ENCODE measurements at places on chromosomes 5 and 9.
A peak's percentile ranks its signal among the peaks of the same experiment; 100 is the strongest.

DNA sequence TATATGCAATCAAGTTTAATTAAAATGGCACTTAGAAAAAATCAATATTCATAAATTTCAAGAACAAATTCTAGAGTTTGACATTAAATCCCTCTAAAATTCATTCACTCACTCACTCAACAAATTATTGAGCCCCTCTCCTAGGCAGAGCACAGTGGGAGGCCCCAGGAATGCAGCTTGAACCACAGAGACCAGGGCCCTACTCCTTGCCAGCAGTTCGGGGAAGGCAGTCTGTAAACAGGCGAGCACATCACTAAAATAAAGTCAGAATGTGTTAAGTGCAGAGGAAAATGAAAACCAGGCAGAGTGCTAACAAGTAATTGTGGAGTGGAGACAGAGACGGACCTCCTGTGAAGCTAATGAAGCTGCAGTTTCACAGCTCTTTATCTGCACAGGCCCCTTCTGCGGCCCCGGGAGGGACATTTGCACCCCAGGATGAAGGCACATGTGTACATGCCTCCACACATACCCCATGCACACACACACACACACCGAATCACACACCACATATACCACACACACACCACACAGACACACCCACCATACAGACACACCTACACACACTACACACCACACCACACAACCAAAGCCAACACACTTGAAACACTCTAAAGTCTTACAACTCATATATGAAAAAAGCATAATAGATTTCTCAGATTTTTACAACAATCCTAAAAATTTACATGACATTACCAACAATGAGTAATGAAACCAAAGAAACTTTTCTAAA is 40.5 kb downstream of the BHMT start:
- no peak for DNase-seq

DNA sequence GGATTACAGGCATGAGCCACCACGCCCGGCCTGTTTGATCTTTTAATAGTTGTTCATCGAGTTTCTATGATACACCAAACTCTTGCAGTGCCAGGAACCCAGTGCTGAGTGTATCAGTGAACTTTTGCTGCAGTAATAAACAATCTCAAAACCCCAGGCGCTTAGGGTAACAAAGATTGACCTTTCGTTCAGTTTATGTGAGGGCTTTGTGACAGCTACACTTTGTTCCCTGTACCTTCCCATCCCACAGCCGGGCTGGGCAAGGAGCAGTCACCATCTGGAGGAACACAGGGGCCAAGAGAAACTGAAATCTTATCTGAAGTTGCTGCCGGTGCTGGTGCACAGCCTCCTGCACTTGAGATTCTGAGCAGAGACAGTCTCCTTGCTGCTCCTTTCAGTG is 17.2 kb upstream of the WNK2 start:
- no peak for DNase-seq

GRCh38 chr5:116531635-116532034 is 43.0 kb downstream of the SEMA6A start:
- no peak for DNase-seq

GRCh38 chr5:113039229-113039933 is 62.8 kb downstream of the DCP2 start:
- no peak for DNase-seq

DNA sequence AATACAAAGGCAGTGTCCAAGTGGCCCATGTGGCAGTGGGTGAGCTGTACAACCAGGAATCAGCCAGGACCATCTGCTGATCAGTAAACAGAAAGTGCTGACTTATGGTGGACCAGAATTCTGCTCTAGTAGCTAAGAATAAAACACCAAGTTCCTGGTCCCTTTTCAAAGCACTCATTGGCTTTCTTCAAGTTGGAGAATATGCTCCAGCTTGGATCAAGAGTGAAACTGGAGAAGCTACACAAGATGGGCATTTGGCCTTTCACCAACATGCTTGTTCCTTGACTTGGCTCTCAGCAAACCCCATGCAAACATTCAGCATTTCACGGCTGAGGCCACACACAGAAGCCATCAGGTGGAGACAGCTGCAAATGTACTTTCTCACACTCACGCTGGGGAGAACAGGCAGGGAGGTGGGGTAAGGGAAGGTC is 32.1 kb downstream of the MARCHF3 start:
- no peak for DNase-seq

DNA sequence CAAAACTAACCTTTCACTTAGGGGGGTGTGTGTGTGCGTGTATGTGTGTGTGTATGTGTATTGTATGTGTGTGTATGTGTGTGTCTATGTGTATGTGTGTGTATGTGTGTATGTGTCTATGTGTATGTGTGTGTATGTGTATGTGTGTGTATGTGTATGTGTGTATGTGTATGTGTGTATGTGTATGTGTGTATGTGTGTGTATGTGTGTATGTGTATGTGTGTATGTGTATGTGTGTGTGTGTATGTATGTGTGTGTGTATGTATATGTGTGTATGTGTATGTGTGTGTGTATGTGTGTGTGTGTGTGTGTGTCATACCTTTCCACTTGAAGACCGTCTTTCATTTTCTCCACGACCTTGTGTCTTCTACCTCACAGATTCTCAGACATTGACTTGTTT is 20.8 kb upstream of the FLT4 start:
- DNase-seq: no peak

DNA sequence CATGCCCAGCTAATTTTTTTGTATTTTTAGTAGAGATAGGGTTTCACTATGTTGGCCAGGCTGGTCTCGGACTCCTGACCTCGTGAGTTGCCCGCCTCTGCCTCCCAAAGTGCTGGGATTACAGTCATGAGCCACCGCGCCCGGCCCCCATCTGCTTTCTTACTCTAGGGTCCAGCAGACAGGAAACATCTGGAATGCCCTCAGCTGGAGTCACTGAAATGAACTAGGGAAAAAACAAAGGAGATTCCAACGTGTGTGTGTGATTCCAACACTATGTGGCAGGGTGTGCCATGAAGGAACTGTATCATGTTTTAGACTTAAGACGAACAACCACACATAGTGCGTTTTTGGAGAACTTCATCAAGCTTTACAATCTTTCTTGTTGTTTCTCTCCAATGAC is 540.1 kb upstream of the DAP start:
- no peak for DNase-seq

- no peak for DNase-seq
Measured at GRCh38 chr9:4328723-4329122, 28.9 kb upstream of the GLIS3 start.

- no peak for DNase-seq
Measured at GRCh38 chr5:107118184-107119019, 552.3 kb downstream of the EFNA5 start.

DNA sequence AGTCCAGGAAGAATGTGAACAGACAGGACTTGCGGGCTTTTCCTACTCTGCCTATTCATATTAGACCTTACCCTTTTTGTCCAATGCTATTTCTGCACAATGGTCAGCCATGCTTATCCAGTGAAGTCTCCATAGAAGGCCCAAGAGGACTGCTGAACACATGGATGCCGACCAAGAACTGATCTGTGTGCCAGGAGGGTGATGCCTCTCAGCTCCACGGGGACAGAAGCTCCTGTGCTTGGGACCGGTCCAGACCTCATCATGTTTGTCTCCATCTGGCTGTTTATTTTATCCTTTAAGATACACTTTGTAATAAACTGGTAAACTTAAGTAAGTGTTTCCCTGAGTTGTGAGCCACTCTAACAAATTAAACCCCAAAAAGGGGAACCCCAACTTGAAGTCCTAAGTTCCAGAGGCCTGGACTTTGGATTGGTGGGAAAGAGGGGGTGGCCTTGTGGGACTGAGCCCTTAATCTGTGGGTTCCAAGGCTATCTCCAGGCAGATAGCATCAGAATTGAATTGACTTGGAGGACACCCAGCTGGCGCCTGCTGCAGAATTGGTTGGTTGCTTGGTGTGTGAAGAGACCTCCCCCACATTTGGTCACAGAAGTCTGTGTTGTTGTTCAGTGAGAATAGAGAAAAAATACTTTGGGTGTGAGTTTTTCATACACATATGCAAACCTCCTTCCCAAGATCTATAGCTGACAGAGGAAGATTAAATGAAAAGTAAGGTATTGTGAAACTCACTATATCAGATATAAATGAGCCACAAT is 57.9 kb upstream of the ANKH start:
- no peak for DNase-seq

DNA sequence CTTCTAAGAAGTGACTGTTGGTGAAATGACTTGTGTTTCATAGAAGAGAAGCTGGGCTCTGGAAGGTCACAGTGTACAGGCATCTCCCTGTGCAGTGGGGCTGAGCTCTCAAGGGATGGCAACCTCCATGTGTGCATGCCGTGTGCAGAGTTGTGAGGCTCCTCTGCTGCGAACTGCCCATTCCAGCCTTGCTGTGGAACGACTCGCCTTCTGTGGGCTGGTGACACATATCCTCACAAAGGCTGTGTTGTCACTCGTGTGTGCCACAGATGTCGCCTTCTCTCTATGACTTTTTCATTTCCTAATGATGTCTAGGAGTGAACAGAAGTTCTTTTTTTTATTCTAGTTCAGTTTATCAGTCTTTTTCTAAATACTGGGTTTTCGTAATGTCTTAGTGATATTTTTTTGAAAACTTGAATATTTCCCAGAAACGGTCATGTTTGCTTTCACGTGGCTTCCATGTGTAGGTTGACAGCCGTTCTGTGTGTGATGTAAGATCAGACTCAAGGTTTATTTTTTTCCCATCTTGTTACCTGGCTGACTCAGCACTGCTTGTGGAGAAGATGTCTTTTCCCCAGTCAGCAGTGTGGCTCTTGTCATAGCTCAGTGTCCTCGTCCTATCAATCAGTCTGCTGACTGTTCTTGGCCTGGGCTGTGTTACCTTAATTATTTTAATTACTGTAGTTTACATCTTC is 57.3 kb upstream of the CACNA1B start:
- no peak for DNase-seq

DNA sequence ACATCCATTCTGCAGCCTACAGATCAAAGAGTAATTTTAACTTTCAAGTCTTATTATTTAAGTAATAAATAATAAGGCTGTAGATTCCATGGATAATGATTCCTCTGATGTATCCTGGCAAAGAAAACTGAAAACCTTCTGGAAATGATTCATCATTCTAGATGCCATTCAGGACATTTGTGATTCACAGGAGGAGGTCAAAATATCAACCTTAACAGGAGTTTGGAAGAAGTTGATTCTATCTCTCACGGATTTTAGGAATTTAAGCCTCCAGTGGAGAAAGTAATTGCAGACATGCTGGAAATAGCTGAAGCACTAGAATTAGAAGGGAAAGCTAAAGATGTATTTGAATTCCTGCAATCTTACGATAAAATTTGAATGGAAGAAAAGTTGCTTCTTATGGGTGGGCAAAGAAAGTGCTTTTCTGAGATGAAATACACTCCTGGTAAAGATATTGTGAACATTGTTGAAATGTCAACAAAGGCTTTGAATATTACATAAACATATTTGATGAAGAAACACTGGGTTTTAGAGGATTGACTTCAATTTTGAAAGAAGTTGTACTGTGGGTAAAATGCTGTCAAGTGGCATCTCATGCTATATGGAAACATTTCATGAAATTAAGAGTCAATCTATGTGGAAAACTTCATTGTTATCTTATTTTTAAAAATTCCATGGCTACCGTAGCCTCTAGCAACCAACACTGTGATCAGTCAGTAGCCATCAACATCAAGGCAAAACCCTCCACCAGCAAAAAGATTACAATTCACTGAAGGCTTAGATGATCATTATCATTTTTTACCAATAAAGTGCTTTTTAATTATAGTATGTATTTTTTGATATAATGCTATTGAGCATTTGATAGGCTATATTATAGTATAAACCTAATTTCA is 1141.0 kb downstream of the CDH12 start:
- no peak for DNase-seq

DNA sequence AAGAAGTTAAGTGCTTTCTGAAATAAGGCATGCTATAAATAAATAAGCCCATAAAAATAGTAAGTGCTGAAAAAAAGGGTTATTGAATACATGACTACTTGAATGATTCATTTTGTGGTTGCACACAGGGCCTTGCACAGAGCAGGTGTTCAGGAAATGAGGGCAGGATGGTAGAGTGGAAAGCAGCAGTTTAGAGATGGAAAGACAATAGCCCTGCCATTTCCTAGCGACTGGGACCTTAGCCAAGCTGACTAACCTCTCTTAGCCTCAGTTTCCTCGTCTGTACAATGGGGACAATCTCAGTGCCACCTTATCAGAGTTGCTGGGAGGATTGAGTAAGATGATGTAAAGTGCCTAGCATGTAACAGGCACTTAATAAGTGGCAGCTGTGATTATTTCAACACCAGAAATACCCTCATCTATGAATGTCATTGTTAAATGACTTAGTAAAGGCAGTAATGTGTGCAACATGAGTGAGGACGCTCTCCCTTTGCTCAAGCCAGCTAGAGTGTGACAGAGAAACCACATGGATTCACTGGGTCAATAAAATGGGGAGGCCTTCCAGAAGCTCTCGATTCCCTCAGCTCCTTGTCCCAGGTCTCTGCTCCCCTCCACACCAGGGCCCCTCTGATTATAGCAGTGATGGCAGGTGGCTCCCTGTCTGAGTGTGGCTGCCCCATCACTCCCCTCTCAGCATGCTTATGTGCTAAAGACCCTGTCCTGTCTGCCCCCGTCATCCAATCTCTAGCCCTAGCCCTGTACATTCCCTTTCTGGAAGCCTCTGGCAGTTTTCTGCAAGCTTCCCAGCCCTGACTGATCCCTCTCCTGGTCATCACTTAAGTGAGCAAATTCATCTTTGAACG is 16.0 kb upstream of the PHF19 start:
- DNase-seq: peak; percentile 73

DNA sequence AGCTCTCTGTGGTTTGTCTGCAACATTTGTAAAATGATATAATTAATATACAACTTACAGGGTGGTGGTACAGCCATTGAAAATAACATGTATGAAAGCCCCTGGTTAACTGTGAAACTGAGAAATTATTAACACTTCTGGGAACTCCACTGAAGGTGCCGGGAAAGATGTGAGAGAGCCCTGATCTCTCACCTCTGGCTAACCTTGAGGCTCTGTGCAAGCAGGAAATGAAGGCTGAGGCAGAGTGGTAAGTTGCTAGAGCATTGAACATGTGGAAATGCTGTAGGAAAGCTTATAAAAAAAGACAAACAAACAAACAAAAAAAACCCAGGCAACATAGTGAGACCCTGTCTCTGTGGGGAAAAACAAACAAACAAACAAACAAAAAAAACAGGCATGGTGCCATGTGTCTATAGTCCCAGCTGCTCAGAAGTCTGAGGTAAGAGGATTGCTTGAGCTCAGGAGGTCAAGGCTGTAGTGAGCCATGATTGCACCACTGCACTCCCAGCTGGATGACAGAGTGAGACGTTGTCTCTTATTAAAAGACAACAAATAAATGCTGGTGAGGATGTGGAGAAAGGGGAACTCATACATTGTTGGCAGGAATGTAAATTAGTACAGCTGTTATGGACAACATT is 7.5 kb downstream of the CATSPER3 start:
- no peak for DNase-seq
